SK-N-SH (cell line): ENCODE measurements at places on chromosomes 5 and 9.

- no peak for DNase-seq
Measured at GRCh38 chr9:109799792-109800191, 19.8 kb downstream of the PALM2AKAP2 start.

GRCh38 chr9:111389406-111389805 is 59.4 kb upstream of the OR2K2 start:
- no peak for DNase-seq

DNA sequence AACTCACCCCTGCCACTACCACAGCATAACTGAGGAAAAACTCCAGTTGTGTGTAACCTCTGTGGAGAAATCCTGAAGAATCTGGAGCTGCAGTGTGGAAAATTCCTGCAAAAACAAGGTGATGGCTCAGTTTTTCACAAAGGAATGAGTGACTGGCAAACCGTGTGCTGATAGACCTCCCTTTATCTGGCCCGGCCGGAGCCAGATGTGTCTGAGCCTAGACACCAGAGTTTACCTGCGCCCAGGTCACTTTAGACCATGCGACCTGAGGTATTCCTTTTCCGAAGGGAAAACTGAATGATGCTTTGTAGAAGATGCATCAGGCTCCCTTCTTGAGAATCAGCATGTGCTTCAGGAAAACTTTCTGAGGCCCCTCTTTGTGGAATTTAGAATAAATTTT is 16.2 kb downstream of the SLC25A48 start:
- no peak for DNase-seq

DNA sequence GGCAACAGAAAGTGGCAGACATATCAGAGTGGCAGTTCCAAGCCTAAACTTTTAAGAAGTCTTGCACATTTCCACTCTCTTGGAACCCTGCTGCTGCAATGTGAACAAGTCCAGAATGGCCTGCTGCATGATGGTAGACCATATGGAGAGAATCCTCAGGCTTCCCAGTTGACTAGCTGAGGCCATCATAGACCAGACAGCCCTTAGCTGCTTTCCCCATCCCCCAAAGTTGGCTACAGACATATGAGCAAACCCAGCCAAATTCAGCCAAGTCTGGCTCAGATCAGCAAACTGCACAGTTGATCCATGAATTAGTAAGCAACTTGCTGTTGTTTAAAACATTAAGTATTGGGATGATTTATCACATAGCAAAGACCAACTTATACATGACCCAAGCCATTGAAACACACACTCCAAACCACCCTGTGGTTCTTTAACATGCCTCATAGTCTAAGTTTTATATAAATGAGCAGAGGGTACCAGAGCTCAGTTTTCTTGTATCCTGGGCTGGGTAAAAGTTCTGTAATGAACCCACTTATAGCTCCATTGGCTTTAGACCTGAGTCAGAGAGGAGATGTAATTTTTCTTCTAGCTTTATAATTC is 19.9 kb downstream of the PPP3R2 start:
- no peak for DNase-seq

GRCh38 chr5:66134407-66134861 is 9.7 kb upstream of the SREK1 start:
- no peak for DNase-seq

- no peak for DNase-seq
Measured at GRCh38 chr5:174301848-174302625, 256.5 kb downstream of the NSG2 start.

- peak; percentile 82 for DNase-seq
Measured at GRCh38 chr9:135328485-135329417, 150.8 kb upstream of the PPP1R26 start.

DNA sequence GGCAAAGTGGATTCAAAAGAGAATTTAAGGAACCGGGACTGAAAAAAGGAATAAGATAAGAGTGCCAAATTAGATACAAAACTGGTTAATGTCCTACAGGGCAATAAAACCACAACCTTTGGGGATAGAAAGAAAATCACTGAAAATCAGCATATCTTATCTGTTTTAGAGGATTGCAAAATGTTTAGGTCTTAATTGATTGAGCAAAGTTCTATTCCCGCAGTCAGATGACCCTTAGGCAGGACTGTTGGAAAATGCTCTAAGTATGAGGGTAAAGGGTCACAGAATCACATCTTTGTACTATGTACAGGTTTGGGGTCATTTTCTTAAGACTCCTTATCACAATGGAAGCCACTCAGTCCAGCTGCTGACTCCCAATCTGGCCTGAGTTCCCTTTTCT is 129.0 kb downstream of the GABBR2 start:
- no peak for DNase-seq

GRCh38 chr5:137086342-137086741 is 412.8 kb downstream of the SPOCK1 start:
- no peak for DNase-seq

- DNase-seq, result no peak
Measured at GRCh38 chr5:150338546-150338945, 19.0 kb upstream of the TCOF1 start.

DNA sequence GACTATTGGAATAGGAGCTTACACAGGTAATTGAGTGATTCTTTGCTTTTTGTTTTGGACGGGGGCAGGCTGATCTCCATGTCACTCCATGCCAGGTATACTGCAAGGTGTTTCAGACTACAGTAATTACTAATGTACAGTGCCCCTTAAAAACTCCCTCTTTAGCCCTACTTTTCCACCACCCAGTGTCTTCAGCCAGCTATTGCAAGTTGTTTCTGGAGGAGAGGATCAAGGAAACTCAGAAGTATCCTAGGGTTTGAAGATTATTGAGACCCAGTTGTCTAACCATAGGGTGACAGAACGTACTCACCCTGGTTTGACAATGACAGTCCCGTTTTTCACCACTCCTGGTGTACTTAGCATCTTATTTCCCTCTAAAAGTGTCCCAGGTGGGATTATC is 13.4 kb downstream of the CFAP95 start:
- no peak for DNase-seq
